Effector CD4-positive, alpha-beta T cell (primary cell): ENCODE measurements at places on chromosomes 5 and 9.

DNA sequence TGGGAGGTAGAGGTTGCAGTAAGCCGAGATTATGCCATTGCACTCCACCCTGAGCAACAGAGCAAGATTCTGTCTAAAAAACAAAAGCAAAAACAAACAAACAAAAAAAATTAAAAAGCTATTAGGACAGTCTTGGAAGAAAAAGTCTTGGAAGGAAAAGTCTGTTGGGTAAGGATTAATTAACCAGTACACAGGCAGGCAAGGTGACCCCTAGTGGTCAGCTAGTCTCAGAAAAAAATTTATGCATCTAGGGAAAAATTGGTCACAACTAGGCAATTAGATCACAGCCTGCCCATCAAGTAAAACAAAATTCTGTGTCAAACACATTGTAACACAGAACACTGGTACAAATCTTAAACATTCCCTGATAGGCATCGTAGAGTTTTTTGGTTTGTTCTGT, 6.7 kb upstream of the ANKRD18B start:
- DNase-seq: no peak

GRCh38 chr5:56269216-56269927, 36.2 kb upstream of the ANKRD55 start:
- no peak for DNase-seq

- no peak for DNase-seq
These were observed 80.9 kb upstream of the CPEB4 start for GRCh38 chr5:173807181-173807655.

DNA sequence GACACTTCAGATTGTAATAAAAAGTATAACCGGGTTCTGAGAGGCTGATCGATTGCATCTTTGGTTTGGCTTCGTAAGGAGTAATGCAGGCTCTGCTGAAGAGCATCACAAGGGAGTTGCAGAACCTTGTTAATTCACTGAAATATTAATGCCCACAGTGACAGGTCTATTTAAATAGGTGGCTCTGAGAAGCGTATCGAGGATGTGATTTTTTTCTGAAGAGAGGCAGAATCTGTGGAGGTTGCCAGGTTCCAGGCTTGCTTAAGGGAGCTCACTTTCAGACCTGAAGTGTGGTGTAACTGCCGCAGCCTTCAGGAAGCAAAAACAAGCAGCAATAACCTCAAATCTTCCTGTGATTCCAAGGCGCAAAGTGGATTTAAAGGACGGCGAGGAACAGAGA, 80.3 kb downstream of the ANKRD33B start:
- DNase-seq: no peak

DNA sequence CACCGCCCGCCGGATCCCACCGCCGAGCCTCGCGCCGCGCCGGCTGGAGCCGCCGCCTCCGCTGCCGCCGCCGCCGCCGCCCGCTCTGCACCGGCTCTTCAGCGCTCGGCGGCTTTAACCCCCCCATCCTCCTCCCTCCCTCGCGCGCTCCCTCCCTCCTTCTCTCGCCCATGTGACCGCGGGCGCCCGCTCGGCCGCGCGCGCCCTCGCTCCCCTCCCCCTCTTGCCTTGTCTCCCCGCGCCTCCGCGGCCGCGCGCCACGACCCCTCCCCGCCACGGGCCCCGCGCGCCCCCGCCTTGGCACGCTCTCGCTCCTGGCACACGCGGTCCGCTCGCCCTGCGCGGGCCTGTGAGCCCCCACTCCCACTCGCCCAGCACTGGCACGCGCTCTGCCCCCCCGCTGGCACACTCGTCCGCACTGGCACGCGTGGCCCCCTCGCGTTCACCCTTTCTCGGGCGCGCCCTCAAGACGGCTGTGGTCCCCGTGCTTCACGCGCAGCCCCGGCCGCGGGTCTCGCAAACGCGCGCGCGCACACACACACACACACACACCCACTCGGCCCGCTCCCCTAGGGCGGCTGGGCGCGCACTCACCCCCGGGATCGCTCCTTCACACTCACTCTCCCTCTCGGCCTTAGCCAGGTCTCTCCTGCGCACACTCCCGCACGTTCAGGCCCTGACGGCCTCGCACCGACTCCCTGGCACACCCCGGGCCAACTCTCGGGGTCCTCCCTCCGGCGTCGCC, at the start of gene CNTFR:
TSS of gene CNTFR (minus strand) at position 89 of the 745 bp plus-strand sequence. CDS start 20,743 bp downstream, outside the sequence.
- DNase-seq: no peak

GRCh38 chr5:32044939-32045338, 129.2 kb downstream of the GOLPH3 start:
- DNase-seq: no peak
